ENCODE measurements at places on chromosomes 4 and X.

DNA sequence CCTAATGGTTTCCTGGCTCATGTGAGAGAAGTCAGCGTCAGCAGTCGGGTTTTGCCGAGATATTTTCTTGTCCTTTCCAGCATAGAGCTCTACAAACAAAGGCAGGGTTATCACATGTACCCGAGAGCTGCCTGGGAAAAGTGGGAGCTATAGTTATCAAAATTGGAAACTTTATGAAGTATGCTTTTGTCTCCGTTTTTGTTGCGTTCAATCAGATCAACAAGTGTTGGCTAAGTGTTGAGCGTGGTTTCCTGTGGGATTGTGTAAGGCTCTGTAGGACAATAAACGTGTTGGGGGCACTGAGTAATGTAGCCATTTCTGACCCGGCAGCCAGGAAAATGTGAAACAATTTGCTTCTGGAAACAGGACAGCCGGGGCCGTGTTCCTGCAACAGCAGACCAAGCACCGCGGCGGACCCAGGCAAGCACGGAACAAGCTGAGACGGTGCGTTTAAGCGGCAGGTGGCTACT lies at the start of gene BMX:
Gene BMX (plus strand): TSS at position 311 of the 470 bp plus-strand sequence. CDS start 7,547 bp downstream, outside the sequence.
- no peak for DNase-seq

DNA sequence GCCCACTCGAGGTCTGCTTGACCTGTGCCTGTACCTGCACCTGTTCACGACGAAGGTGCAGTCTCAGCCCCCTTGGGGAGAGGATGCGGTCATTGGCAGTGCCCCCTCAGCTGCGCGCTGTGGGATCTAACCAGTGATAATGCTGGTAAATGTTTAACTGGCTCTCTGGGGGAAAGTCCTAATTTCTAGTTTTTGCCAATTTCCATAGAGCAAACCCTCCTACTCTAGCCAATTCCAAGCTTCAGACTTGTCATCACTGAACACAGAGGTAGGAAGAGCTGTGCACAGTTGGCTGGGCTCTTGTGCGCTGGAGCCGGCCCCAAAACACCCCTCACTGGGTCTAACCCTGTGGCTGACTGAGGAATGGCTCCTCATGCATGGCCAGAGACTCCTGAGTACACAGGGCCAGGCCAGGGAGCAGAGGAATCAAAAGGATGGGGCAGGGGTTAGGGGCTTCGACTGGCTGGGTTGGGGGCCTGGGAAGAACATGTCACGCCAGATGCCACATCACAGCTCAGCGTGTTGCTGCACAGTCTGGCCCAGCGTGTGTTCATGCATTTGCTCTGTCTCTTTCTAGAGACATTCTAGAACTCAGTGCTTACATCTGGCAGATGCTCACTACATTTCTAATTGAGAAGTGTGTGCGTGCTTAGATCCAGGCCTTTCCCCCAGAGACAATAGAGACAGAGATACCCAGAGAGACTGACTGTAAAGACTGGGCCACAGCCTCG lies 270.8 kb downstream of the BCOR start:
- no peak for DNase-seq

- DNase-seq = no peak
Observed at GRCh38 chr4:124873361-124874171, 161.0 kb upstream of the ANKRD50 start.

DNA sequence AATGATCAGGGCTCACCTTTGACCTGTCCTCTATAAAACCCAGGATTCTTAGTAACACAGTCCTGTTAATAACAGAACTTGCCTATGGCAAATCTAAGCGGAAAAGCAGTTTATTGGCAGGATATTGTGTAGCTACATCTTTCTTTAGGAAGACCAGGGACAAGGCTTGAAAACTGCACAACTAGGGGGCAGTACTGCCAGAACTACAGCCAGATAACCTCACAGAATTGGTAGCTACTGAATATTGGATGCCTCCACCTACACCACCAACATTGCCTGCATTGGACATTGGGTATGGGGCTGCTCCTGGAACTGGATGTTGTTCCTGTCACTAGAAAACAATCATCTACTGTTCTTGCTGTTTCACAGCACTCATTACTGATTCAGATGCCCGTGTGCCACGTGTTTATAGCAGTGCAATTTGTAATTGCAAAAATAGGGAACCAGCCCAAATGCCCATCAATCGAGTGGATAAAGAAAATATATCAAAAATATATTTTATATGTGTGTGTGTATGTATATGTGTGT lies 47.4 kb downstream of the REPS2 start:
- no peak for DNase-seq

- DNase-seq = no peak
Observed at GRCh38 chrX:7215842-7216241, 67.9 kb upstream of the PUDP start.

DNA sequence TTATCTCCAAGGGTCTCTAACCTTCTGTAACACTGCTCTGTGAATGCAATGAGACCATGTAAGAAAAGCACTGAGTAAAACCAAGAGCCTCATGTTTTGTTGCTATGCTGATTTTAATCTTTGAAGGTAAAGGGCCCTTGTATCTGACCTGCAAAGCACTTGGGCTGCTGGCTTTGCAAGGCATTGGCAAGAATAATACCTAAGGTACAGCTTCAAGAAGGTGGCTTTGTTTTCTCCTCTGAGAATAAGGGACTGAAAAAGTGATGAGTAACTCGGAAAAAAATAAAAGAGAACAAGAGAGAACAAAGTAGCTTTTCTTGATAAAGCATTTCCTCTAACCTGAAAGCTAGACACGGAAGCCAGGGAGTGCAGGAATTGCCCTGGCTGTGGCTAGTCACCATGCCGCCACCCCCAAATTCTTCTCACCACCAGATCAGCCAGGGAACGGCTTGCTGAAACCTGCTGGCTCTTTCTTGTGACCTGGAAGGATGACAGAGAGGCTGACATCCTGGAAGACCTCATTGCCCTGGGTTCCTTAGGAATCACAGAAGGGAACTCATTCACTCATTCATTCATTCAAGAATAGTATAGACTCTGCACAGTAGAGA lies 41.8 kb upstream of the HS3ST1 start:
- DNase-seq = no peak

GRCh38 chr4:26001816-26002215 lies 87.8 kb downstream of the SMIM20 start:
- no peak for DNase-seq

GRCh38 chrX:75181721-75182120 lies 25.6 kb upstream of the ABCB7 start:
- DNase-seq = no peak

DNA sequence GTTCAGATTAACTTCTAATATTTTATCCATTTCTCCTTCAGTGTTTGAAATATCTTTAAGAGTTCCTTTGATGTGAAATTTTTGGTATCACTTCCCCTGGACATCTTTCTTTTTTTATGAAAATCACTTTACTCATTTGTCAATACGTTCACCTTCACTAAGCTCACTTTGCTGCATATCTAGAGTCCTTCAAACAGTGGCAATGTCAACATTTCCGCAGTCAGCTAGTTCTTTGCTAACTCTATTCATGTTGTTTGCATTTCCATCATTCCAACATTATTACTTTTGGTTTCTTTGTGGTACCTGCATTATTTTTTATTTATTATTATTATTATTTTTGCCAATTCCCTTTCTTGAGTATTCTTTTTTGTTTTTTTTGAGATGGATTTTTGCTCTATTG lies 203.0 kb downstream of the GPAT3 start:
- DNase-seq = no peak

DNA sequence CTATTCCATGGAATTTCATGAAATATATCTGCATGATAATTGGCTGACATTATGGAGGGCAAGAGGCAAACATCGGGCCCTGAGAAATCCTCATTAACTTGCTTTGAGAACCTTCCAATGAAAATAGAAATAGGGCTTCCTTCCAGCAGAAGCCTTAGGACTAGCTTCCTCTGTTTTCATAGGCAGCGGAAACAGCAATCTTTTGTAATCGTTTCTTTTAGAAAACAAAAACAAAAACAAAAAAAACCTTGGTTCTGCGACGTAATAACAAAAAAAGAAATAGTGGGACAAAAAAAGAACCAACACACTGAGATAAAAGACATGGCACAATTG lies 62.9 kb downstream of the GEMIN8 start:
- DNase-seq = no peak

GRCh38 chr4:89492581-89493071 lies 185.0 kb upstream of the GPRIN3 start:
- no peak for DNase-seq

DNA sequence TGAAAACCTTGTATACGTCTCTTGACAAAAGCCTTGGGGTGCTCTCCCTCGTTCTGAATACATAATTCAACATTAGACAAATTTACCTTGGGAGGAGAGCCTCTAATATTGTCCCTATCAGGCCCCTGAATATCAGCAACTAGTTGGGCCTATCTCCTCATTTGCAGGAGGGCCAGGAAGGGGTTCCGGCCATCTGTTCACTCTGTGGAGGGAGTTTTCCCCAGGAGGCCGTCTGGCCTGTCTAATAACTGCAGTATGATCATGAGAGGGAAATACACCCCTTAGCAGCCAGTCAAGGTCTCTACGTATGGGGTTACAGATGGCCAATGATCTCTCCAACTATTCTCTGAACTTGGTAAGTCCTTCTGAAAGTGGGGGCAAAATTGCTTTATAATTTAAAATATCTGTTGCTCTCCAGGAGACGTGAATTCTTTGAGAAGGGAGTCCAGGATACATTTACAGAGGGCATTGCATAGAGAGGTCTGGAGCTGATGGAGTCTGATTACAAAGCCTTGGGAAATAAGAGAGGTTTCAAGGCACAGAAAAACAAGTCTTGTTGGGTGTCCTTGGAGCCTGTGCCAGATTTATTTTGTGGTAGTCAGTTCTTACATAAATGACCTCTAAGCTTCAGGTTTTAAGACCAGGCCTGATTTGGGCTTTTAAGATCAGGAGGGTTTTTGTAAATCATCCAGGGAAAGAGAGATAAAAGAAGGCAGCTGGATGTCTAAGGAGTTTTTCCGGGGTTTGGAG lies 48.2 kb upstream of the UXT start:
- no peak for DNase-seq

GRCh38 chr4:73705056-73705432 lies 35.3 kb upstream of the CXCL8 start:
- no peak for DNase-seq

DNA sequence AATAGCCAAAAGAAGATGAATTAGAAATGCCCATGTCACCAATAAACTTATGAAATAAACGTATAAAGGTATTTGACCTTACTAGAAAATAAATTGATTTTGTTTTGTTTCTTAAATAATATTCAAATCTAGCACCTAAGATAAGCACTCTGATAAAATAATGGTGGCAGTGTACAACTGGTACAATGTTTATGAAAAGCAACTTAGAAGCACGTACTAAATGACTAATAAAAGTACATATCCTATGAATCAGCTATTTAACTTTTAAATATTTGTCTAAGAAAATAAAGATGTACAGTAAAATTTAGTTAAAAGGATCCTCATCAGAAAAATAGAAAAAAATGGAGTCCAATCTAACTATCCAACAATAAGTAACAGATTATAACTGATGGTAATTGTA lies 6.7 kb downstream of the MANBA start:
- no peak for DNase-seq

- DNase-seq = no peak
Observed at GRCh38 chr4:176302283-176303275, 17.2 kb upstream of the SPCS3 start.

DNA sequence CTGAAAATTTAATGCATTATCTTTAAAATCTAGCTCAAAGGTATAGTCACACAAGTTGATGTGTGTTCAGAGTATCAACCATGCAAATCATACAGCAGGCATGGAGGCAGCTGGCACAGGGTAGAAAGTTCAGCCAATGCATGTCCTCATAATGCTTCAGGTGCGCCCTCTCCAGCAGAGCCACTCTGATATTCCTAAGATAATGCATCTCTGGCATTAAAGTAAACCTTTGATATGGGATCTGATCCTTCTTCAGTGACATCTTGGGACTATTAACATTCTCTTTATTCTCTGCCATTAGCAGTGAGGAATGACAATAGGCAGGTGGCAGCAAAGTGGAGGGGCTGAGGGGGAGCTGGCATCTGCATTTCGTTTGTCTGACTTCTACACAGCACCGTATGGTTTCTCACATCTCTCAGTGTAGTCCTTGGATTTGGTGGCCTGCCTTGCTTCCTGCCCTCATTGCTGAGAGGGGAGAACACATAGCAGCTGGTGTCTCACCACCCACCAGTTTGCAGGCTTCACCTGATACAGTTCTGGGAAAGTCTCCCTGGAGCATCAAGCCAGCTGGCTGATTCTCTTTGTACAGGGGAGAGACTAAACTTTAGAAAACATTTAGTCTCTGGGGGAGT lies 168.7 kb upstream of the TBC1D9 start:
- DNase-seq = no peak

DNA sequence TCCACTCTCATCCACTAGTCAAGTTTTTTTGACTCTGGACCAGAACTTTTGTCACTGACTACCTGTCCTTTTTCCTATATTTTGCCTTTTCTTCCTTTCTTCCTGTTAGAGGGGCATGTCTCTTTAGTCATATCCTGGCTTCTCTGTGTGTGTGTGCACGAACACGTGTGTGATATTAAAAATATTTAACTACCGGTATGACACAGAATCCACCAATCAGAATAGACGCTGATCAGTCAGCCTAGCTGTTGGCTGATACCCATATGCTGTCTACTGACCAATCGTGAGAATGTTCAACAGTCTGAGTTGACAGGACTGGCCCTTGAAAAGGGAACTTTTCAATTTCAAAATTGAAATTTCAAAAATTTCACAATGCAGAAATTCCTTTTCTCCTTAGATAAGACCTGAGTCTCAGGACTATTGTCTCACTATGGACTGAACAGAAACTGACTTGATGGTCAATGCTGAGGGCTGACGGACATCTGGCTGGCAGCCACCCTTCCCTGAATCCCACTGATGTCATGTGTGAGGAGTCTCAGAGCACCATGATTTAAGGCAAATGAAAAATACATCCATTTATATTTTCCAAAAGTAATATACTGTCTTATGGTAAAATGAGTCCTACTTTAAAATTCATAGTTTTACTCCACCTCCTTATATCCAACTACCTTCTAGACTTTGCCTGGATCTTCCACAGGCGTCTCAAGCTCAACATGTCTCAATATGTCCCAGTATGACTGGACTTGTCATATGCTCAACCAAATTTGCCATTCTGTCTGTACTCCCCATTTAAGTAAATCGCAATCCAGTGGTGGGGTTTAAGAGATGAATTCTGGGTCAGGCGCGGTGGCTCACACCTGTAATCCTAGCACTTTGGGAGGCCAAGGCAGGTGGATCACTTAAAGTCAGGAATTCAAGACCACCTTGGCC lies 78.0 kb downstream of the CHRNA9 start:
- DNase-seq = no peak

DNA sequence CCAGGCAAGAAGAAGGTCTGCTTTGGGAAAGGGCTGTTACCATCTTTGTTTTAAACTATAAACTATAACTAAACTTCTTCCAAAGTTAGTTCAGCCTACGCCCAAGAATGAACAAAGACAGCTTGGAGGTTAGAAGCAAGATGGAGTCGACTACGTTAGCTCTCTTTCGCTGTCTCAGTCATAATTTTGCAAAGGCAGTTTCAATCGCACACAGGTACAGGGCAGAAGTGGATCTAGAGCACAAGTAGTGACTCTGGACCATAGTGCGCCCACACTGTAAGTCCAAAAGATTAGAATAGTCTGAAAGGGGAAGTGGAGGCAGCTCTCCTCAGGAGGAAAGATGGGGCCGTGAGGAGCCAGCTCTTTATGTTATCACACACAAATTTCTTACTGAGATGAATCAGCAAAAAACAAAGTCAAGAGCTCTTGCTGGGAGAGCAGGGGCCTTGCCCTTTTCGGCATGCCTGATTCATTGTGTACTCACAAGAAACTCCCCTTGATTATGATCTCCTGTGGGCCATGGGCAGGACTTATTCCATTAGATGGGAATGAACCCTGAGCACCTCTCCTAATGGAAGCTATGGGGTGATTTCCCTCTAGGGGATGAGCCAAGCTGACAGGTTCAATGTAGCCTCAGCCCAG lies 58.6 kb downstream of the FUNDC1 start:
- no peak for DNase-seq

- no peak for DNase-seq
Observed at GRCh38 chrX:8565729-8566128, 101.1 kb downstream of the VCX3B start.

Data from activated CD8-positive, alpha-beta memory T cell treated with anti-CD3 and anti-CD28 coated beads for 1 hour (primary cell).